Fibroblast of lung (primary cell): ENCODE measurements at places on chromosomes 4 and X. TPM values are rescaled to one million over a fixed set of nuclear protein-coding genes. Genes with fewer than 3 reads are reported as not detected.

GRCh38 chr4:163440040-163440439 is 33.5 kb downstream of the TKTL2 start:
- no peak for DNase-seq

DNA sequence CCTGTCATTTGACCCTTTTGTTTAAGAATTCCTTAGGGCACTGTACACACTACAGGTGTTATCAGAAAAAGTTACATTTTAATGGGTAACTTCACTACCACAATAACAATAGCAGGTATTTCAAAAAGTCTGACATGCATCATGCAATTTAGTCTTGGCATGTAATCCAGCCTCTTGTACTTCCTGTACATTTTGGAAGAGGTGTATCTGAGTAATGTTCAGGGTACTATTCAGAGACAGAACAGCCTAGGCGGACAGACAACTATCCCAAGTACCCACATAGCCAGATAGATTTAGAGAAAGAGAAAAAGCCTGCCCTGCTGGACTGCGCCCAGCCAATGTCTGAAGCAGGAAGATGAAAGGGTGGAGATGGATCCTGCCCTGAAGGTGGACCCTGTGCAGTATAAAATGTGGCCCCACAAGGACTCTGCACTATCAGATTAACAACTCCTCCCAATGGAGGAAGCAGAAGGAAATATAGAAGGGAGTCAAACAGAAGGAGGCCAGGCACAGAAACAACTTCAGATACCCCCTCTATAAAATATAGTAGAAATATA is 8.5 kb downstream of the UGT2B7 start:
- DNase-seq = no peak

- DNase-seq = no peak
These were observed 141.1 kb upstream of the KIT start for GRCh38 chr4:54516556-54517215.

DNA sequence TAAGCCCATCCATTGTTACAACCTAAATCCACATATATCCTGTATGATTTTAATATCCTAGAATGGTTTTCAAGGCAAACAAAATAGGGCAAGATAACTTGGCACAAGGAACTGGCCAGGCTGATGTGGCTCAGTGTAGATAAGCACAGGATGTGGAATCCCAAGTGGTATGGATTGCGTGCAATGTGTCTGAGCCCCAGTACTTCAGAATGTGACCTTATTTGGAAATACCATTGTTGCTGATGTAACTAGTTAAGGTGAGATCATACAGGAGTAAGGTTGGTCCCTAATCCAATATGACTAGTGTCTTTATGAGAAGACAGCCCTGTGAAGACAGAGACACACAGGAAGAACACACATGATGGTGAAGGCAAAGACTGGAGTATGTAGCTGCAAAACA is 72.4 kb downstream of the IL21 start:
- DNase-seq = peak; percentile 80

KCNIP4 gene
- total RNA-seq = not detected in 2 replicates

- peak; percentile 87 for DNase-seq
These were observed 181.1 kb upstream of the PRPS2 start for GRCh38 chrX:12610079-12610478.

DNA sequence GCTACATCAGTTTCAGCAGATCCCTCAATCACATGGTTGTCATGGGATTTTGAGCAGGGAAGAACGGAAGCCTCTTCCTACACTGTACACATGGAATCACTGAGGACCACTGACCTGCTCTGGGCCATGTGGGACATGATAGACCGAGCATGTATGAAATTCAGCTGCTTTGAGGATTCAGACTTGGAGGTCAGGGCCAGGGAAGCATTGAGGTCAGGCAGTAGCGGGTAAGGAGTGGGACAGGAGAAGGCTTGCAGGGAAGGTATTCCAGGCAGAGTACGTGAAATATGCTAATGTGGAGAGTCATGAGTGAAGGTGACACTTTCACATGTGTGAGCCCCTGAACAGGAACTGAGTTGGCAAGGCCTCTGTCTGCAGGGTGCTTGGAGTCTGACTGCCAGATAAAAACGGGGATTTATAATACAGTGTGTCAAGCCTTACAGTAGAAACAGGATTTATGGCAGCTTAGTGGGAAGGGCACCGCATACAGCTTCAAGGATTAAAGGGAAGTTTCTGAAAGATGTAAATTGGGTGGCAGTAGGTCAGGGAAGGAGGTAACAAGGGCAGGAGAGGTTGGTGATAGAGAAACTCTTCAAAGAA is 111.7 kb downstream of the STK32B start:
- DNase-seq = no peak

DNA sequence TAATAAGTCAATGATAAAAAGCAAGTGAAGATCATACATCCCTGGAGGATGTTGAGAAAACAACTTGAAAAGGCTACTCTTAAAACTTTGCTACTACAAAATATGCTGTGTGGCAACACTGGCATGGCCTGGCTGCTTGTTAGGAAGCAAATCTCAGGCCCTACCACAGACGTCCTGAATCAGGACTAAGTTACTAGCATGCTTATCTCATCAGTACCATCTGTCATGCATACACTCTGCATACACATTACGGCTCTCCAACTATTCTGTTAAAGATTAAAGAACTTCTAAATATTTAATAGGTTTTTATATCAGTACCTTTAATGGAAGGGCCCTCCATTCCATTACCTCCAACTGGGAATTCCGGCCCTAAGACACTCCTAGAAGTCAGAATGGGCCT is 8.2 kb downstream of the PAPSS1 start:
- no peak for DNase-seq

TMEM144 gene
- total RNA-seq = 2.3 and 4.6 TPM in 2 replicates
